Neural crest cell (in vitro differentiated cells): ENCODE measurements at places on chromosomes 5 and 9.

DNA sequence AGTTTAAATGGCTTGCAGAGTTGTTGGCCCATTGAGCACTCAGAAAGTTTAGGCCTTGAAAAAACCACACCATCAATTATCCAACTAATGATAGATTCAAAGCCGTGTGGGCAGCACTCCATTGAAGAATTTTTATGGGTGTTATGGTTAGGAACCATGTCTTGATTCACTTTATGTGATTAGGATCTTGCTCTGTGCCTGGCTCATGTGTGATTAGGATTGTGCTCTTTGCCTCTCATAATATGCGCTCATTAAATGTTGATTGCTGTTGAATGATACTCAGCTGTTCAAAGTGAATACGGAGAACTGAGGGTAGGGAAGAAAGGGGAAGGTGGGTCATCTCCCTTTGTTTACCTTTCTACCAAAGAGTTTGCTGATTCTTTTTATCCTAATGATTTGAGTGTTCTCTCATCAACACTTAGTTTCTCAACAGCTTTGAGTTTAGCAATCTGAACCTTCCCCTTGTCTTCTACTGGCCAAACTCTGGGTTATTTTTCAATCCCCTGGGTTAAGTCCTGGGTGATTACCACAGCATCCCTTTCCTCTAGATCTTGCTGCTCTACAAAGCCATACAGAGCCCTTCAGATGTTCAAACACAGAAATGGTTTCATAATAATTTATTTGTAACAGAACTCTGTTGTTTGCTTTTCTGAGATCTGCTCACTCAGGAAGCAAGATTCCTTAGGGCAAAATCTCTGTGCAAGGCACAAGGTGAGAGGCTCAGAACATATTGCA, 668.8 kb upstream of the RGMB start:
- H3K27ac ChIP-seq, result no peak overlapping the region
- peaks cover 3% of the 10 kb centered on the region for H3K4me1 ChIP-seq
- H3K27me3 ChIP-seq, result no peaks in the 10 kb centered on the region
- H3K36me3 ChIP-seq, result no peaks in the 10 kb centered on the region

DNA sequence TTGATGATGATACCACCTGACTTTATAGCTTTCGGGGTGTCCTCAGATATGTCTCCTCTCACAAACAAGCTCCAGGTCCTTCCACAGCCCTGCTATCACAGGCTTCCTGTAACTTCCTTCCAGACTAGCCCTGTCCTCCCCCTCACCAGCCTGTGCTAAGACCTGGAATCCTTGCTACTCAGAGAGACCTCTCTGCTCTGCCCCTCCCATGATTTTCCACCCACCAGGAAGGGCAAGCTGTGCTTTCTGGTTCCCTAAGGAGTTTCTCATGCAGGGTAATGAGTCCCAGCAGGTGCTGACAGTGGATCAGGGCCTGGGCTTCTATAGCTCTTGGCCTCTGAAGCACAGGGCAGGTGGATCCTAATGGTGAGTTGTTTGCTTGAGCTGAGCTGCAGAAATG, 86.9 kb downstream of the AOPEP start:
- no peak overlapping the region for H3K27ac ChIP-seq
- H3K4me3 ChIP-seq, result no peak overlapping the region
- H3K27me3 ChIP-seq, result no peaks in the 10 kb centered on the region
- peaks cover 10% of the 10 kb centered on the region for H3K36me3 ChIP-seq

- no peak for DNase-seq
- no peaks in the 10 kb centered on the region for H3K4me1 ChIP-seq
- peaks cover 6% of the 10 kb centered on the region for H3K27me3 ChIP-seq
- no peaks in the 10 kb centered on the region for H3K36me3 ChIP-seq
Measured at GRCh38 chr9:99354104-99354503, 132.0 kb downstream of the SEC61B start.

DNA sequence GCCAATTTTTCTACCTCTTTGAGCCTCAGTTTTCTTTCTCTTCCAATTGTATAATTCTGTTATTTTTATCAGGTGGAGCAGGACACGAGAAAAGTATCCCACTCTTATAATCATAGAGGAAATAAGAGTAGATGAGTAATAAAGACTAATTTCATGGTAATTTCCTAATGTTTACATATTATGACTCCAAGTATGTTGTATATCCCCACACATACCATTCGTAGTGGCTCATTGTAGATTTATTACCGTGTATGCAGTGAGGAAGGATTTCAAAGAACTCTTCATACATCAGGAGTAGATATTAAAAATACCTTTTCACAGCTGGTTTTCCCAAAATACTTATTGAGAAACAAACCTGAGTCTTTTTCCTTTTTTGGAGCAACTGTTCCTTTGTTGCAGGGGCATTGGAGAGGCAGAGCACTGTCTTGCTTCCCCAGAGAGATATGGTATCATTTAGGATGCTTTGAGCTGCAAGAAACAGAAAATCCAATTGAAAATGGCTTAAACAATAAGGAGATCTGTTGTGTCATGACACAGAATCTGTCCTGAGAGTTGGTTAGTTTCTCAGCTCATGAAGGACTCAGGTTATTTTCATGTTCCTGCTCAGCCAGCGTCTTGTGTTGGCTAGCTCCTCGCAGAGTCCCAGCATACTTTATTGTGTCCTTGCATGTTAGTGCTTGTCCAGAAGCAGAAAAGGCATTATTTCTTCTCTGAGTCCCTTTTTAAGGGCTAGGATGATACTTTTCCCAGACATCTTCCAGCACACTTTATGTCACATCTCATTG, 291.2 kb downstream of the ARHGAP26 start:
- H3K27me3 ChIP-seq, result peaks cover 2% of the 10 kb centered on the region
- H3K27ac ChIP-seq, result no peak overlapping the region
- no peaks in the 10 kb centered on the region for H3K36me3 ChIP-seq
- H3K4me3 ChIP-seq, result no peak overlapping the region
- no peak for DNase-seq
- peaks cover 4% of the 10 kb centered on the region for H3K4me1 ChIP-seq

DNA sequence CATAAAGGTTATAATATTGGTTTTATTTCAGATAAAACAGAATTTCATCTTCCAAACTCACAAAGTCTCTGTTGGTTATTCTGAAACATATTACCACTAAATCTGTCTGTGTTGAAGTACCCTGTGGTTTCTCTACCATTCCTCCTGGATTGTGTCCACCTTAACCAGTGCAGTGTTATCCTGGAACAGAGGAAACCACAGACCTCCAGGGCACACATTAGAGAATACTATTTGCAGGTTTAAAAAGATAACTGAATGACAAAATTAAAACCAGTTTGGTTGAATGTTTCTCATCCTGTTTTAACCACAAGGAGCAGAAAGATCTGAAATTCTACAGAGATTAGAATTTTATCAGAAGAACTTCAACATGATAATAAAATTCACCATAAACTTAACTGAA, 251.8 kb downstream of the CWC27 start:
- H3K27ac ChIP-seq, result no peak overlapping the region
- no peak for DNase-seq
- no peaks in the 10 kb centered on the region for H3K36me3 ChIP-seq
- H3K4me1 ChIP-seq, result peaks cover 11% of the 10 kb centered on the region
- H3K4me3 ChIP-seq, result no peak overlapping the region
- H3K27me3 ChIP-seq, result no peaks in the 10 kb centered on the region

DNA sequence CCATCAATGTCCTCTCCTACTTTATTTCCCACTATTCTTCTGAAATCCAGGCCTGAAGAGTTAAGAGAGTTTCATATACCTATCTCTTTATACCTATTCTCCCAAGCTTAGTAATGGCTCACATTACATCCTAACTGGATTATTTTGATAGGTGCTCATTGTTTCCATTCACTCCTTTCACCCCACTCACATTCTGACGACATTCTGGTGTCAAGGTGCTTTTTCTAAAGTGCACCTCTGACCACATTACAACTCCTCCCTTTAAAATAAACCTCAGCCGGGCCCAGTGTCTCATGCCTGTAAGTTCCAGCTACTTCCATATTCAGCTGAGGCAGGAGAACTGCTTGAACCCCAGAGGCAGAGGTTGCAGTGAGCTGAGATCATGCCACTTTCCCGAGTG, 417.1 kb downstream of the BNC2 start:
- no peak for DNase-seq
- H3K4me3 ChIP-seq, result no peak overlapping the region
- H3K27me3 ChIP-seq, result no peaks in the 10 kb centered on the region
- peaks cover under 1% of the 10 kb centered on the region for H3K4me1 ChIP-seq
- H3K27ac ChIP-seq, result no peak overlapping the region

GRCh38 chr5:149172709-149173505, 31.6 kb downstream of the ABLIM3 start:
- peak overlapping the region; percentile 48 for H3K27ac ChIP-seq
- H3K36me3 ChIP-seq, result no peaks in the 10 kb centered on the region
- no peaks in the 10 kb centered on the region for H3K27me3 ChIP-seq
- no peak overlapping the region for H3K4me3 ChIP-seq
- no peak for DNase-seq

GRCh38 chr5:89349246-89349980, 466.4 kb upstream of the MEF2C start:
- no peaks in the 10 kb centered on the region for H3K36me3 ChIP-seq
- DNase-seq, result no peak
- H3K4me1 ChIP-seq, result peaks cover 10% of the 10 kb centered on the region
- H3K27ac ChIP-seq, result no peak overlapping the region
- H3K27me3 ChIP-seq, result no peaks in the 10 kb centered on the region

DNA sequence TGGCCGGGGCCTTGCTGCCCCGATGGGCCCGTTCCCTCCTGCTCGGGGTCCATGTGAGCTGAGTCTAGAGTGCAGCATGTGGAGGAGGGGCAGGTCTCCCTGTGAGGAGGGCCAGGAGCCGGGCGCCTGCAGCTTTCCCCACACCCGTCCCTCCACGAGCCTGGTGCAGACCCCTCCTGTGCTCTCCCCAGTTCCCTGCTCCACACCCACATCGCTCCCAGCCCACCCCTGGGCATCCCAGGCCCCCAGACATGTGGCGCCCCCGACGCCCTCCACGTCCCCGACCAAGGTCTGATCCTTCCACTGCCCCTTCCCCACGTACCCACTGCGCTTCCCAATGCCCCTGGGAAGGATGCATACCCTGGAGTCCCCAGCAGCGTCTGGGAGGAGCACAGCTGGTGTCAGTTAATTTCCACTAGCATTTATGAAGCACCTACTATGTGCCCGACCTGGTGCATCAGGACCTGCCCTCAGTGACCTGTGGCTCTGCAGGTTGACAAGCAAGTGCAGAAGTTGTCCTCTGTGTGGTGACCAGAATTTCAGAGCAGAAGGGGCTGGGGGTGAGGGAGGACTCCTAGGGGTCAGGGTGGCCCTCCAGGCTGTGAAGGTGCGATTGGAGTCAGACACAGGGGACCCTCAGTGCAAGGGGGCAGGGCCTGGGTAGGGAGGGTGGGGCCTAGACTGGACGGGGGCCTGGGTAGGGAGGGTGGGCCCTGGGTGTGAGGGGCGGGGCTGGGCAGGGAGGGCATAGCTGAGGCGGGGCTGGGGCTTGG, 10.8 kb upstream of the SLC6A18 start:
- H3K27me3 ChIP-seq, result no peaks in the 10 kb centered on the region
- DNase-seq, result no peak
- no peak overlapping the region for H3K27ac ChIP-seq
- H3K4me1 ChIP-seq, result no peaks in the 10 kb centered on the region

- H3K4me3 ChIP-seq, result peak overlapping the region; percentile 99
- peaks cover 46% of the 10 kb centered on the region for H3K27me3 ChIP-seq
- DNase-seq, result peak; percentile 45
- H3K36me3 ChIP-seq, result no peaks in the 10 kb centered on the region
Measured at GRCh38 chr9:91422758-91423711, 597 bp downstream of the NFIL3 start.

GRCh38 chr9:123291736-123292135, 23.4 kb upstream of the STRBP start:
- H3K27ac ChIP-seq, result no peak overlapping the region
- DNase-seq, result no peak
- H3K4me3 ChIP-seq, result no peak overlapping the region
- H3K27me3 ChIP-seq, result no peaks in the 10 kb centered on the region
- H3K36me3 ChIP-seq, result no peaks in the 10 kb centered on the region

GRCh38 chr5:14413331-14413750, 168.3 kb upstream of the OTULINL start:
- H3K4me1 ChIP-seq, result peaks cover 29% of the 10 kb centered on the region
- H3K27me3 ChIP-seq, result no peaks in the 10 kb centered on the region
- H3K27ac ChIP-seq, result peak overlapping the region; percentile 53
- peaks cover 22% of the 10 kb centered on the region for H3K36me3 ChIP-seq
- DNase-seq, result no peak

GRCh38 chr5:143629871-143630659, 181.9 kb upstream of the HMHB1 start:
- H3K4me1 ChIP-seq, result no peaks in the 10 kb centered on the region
- H3K36me3 ChIP-seq, result peaks cover 3% of the 10 kb centered on the region
- no peaks in the 10 kb centered on the region for H3K27me3 ChIP-seq
